ENCODE measurements at places on chromosomes 5 and 9.

DNA sequence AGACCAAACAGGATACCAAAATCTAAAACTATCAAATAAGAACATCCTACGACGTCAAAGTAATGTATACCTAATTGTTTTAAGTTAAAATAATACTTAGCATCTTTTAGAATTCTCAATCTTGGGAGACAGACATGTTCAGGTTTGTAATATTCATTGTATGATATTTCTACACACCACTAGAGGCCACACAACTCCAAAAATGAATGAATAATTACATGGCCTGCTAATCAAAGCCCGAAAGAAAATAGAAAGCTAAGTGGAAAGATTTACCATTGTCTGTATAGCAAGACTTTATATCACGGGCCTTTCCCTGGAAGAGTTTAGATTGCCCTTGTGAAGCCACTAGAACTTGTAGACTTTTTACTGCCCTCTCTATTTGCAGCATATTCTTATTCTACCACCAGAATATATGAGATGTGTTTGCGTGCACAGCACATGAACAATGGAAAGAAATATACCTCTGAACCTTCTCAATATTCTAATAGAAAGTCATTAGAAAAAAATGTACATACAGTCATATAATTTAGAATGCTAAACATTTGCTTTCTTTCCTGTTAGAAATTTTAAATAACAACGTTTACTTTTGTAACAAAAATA lies 380.1 kb upstream of the NUDT12 start:
- H3K4me1 ChIP-seq = no peaks in the 10 kb centered on the region
- no peak overlapping the region for H3K4me3 ChIP-seq
- no peak overlapping the region for H3K27ac ChIP-seq
- no peaks in the 10 kb centered on the region for H3K36me3 ChIP-seq
- no peak for DNase-seq

- H3K27ac ChIP-seq = no peak overlapping the region
- no peaks in the 10 kb centered on the region for H3K4me1 ChIP-seq
- no peak for DNase-seq
- no peaks in the 10 kb centered on the region for H3K36me3 ChIP-seq
These were observed 8.9 kb upstream of the PALM2AKAP2 start for GRCh38 chr9:109771087-109771486.

DNA sequence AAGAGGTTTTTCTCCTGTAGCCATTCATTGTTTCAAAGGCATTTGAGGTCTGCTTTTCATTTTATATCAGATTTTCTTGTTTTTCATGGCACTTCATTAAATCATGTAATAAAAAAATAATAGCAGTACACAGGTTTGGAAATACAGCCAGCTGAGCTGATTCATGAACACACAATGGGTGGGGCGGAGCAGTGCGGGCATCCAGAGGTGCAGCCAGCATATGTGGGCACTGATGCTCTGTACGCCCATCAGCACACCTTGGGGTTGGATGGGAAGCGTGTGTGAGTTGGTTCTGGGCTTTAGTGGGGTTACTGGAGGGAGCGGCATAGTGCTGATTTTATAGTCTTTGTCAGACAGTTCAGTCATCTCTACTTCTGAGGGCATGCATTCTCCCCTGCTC lies 54.2 kb upstream of the IRX4 start:
- no peaks in the 10 kb centered on the region for H3K27me3 ChIP-seq
- peaks cover 4% of the 10 kb centered on the region for H3K4me1 ChIP-seq
- H3K36me3 ChIP-seq = no peaks in the 10 kb centered on the region
- DNase-seq = no peak

DNA sequence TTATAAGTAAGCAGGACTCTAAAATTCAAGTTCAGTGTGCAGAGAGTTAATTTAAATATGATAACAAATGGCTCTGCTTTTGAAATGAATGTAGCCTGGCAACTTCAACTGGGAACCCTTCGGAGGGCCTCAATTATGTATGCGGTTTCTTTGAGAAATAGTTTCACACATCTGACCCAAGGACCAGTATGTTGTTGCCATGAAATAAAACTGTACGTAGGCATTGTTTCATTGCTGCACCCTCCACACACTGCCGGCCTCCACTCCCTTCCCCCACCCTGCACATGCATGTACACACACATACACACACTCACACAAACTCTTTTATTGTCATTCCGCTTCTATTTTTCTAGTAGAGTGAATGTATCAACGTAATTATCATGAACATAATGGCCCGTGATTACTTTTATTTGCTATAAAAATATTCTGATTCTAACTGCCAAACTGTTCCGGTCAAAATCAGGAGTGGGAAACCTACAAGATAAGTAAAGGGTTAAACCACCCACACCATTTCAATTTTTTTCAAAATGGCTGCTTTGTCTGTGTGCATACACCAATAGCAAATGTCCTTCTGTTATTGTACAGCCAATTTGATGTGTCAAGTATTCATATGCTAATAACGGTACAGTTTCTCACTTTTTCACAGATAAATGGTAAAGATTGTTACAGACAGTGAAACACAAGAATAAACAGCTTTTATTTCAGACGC lies 215.5 kb upstream of the TMEM161B start:
- H3K4me3 ChIP-seq = no peak overlapping the region
- no peaks in the 10 kb centered on the region for H3K27me3 ChIP-seq
- no peaks in the 10 kb centered on the region for H3K36me3 ChIP-seq
- H3K27ac ChIP-seq = no peak overlapping the region
- H3K4me1 ChIP-seq = no peaks in the 10 kb centered on the region

DNA sequence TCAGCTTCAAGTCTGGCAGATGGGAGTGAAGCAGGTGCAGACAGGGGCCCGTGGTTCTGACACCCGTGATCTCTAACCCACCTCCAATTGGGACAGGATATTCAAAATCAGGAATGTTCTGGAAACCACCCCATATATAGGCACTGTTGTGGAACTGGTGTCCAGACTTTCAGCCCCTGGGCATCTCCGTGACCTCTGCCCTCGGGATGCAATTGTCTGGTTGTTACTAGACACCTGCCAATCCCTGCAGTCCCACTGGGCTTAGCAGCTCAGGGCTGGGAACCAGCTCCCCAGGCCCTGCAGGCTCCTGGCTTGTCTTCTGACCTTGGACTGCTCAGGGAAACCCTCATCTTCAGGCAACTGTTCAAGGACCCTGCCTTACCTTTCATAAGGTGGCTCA lies 38.8 kb downstream of the NTNG2 start:
- no peak for DNase-seq
- H3K27ac ChIP-seq = no peak overlapping the region
- no peaks in the 10 kb centered on the region for H3K36me3 ChIP-seq
- H3K4me3 ChIP-seq = no peak overlapping the region
- H3K27me3 ChIP-seq = no peaks in the 10 kb centered on the region

DNA sequence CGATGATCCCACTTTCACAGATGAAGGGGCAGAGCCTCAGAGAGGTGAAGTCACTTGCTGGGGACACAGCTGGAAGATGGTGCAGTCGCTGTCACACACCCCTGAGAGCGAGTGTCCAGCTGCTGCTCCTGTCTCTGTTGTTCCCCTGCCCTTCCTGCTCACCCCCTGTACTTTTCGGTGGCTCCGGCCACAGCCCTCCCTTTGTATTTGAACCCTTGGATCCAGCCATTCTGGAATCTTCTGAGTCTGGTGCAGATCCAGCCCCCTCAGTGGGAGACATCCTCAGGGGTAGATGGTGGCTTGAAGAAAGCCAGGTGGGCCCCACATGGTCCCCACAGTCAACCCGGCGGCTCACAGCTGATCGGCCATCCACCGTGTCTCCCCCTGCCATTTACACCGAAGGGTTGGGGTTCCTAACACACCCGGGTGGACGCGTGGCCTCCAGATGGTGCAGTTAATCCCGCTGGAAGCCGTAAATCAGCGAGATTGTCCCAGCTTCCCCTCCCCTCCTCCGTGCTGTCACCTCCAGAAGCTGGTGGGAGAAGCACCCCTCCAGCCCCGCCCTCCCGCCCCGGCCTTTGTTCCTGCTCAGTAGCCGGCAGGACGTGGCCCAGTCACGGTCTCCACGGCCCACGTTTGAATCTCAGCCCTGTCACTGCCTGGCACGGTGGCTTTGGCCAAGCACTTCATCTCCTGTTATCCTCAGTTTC lies 204.8 kb downstream of the C9orf50 start:
- H3K4me1 ChIP-seq = peaks cover 45% of the 10 kb centered on the region
- no peaks in the 10 kb centered on the region for H3K27me3 ChIP-seq
- no peaks in the 10 kb centered on the region for H3K36me3 ChIP-seq
- no peak for DNase-seq
